NCI-H187 treated with DMSO at 0.1 percent for 48 hours (cell line): ENCODE measurements at places on chromosomes 3 and 15.
A peak's percentile ranks its signal among the peaks of the same experiment; 100 is the strongest.

DNA sequence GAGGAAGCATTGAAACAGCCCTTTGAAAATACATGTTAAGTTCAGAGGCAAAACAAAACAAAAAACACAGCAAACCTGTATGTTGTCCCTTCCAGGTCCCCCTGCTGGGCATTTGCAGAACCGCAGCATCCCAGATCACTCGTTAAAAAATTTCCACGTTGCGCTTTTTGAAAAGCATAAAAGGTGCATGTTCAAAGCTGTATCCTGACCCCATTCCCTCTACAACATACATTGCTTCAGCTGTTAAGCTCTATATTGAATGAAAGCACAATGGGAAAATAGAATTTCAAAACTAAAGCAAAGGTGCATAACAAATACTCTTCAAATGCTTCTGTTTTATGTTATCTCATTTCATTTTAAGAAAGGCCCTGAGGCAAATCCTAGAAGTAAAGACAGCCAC is 328.3 kb downstream of the THSD4 start:
- DNase-seq, result no peak

GRCh38 chr15:90000186-90001001 is 730 bp upstream of the ZNF710 start:
- DNase-seq, result no peak

- no peak for DNase-seq
These were observed 227.5 kb upstream of the IGF1R start for GRCh38 chr15:98420837-98421236.

- DNase-seq, result no peak
These were observed 116.4 kb downstream of the GREM1 start for GRCh38 chr15:32834156-32834555.

DNA sequence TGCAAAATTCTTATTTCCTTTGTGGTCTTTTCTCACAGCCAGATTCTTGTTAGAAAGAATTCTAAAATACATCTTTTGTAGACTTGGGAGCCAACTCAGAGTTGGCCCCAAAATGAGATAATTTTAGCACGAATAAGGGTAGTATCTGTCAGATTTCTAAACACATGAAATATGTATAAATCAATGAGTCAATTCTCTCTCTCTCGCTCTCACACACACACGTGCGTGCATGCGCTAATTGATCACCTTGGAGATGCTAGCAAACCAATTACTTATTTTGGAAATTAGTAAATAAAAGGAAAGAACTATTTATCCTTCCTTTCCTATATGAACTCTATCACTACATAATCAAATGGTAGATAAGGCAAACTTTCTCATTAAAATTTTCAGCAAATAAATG is 32.9 kb upstream of the PIK3R4 start:
- DNase-seq, result no peak

DNA sequence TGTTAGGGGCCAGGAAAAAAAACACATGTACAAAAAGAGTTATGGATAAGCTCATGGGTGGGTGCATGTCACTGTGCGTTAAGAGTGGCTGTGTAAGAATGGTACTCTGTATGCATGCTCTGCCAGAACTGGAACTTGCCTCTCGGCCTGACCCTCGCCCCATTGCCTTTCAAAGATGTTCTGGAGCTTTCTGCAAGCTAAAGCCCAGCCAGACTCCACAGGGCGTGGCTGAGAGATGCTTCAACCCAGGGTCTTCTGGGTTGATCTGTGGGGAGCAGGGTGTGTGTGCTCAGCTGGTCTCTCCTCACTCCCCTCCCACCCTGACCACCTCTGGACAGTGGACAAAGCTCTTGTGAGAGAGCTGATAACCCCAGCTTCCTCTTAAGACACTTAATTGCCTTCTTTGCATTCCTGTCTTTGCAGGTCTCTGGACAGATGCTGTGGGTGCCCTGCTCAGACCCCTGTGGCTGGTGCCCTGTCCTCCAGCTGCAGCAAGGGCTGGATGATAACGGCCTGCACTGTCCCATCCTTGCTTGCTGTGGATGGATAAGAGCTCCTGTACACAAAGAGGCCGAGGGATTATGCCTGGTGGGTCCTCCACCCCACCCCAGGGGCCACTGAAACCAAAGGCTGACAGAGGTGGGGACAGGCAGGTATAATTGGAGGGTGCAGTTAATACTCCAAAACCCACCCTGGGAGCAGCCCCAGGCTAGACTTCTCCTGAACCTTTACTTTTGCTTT is 28.7 kb downstream of the ALDH1L1 start:
- DNase-seq, result no peak

- no peak for DNase-seq
These were observed 57.4 kb upstream of the ICE2 start for GRCh38 chr15:60536314-60536713.

- no peak for DNase-seq
These were observed 267.3 kb downstream of the UACA start for GRCh38 chr15:70495991-70496599.

DNA sequence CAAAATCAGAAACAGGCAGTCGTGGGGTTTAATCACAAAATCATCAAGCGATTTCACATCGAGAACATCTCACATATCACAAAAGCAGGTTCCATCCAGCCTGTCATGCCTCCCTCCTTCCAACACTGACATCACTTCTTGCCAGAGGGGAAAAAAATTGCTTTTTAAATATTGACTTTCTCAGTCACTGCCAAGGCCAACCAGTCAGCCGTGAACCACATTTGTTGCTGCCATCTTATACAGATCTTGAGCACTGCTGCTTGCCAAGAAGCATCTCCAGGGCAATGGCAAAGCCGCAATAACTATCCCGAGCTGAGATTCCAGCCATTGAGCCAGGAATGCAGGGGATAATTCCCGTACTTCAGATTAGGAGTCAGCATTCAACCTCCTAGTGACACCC is 174.6 kb downstream of the ANXA2 start:
- DNase-seq, result peak; percentile 27

DNA sequence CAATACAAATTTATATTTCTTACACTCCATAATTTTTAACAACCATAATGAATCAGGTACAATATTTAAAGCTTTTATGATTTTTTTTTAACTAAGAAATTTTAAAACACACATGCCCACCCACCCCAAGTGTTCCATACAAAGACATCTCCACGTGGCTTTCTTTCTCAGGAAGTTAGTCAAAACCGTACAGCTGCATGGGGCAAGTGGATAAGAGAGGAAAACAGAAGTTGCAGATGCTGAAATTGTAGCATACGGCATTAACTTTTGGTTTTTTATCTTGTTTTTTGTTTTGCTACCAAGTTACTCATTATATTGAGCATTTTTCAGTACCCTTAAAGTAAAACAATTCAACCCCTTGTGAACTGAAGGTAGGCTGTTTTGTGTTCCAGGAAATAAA is 14.8 kb downstream of the GNB4 start:
- DNase-seq, result no peak

DNA sequence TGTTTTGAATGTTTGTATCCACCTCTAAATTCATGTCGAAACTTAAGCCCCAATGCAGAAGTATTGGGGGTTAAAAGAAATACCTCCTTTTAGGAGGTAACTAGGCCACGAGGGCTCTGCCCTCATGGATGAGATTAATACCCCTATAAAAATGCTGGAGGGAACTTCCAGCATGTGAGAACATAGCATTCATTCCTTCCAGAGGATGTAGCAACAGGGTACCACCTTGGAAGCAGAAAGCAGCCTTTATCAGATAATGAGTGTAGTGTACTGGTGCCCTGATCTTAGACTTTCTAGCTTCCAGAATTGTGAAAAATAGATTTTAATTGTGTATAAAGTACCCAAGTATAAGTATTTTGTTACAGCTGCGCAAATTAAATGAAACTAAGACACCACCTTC is 353.4 kb upstream of the MANF start:
- DNase-seq, result no peak
